Natural killer cell treated with Interleukin-12 subunit alpha and Interleukin-12 subunit beta and Interleukin-15 and Interleukin-18, amount 100 ng/mL, for 72 hours (primary cell): ENCODE measurements at places on chromosomes 1 and 21. TPM values are rescaled to one million over a fixed set of nuclear protein-coding genes. Genes with fewer than 3 reads are reported as not detected.

- DNase-seq, result no peak
- H3K4me3 ChIP-seq, result no peak overlapping the region
- no peaks in the 10 kb centered on the region for H3K27me3 ChIP-seq
- H3K36me3 ChIP-seq, result no peaks in the 10 kb centered on the region
- no peak overlapping the region for H3K27ac ChIP-seq
- H3K4me1 ChIP-seq, result peaks cover 26% of the 10 kb centered on the region
Measured at GRCh38 chr1:225877580-225877979, 4.6 kb downstream of the TMEM63A start.

The CASZ1 gene
- total RNA-seq, result 13.5 TPM

The SERTAD4 gene
- total RNA-seq, result not detected

The HTR6 gene
- total RNA-seq, result not detected

The TAS1R1 gene
- total RNA-seq, result not detected

The SYT6 gene
- total RNA-seq, result not detected

GRCh38 chr1:72066431-72066830, 215.9 kb downstream of the NEGR1 start:
- no peaks in the 10 kb centered on the region for H3K36me3 ChIP-seq
- H3K4me3 ChIP-seq, result no peak overlapping the region
- H3K4me1 ChIP-seq, result no peaks in the 10 kb centered on the region
- H3K27ac ChIP-seq, result no peak overlapping the region
- no peaks in the 10 kb centered on the region for H3K27me3 ChIP-seq

The FAM72D gene
- 10.1 TPM for total RNA-seq

DNA sequence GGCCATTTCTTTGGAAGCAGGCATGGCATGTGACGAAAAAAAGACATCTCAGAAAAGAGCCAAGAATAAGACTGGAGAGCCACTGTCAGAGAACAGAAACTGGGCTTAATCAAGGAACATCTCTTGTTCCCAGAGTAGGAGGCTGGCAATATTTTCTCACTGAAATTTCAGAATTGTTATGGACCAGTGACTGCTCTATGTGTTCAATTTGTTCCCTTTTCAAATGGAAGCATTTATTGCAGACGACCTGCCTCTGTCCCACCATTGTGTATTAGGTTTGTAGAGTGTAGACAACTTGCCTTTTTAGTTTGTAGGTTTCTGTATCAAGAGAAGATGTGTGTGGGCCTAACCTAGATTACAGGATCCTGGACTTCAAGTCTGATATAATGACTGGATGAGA, 18.7 kb downstream of the PSMG1 start:
- DNase-seq, result no peak
- H3K4me1 ChIP-seq, result no peaks in the 10 kb centered on the region
- H3K36me3 ChIP-seq, result peaks cover 5% of the 10 kb centered on the region
- peaks cover 10% of the 10 kb centered on the region for H3K27me3 ChIP-seq
- no peak overlapping the region for H3K27ac ChIP-seq

GRCh38 chr1:94305704-94306103, 68.3 kb upstream of the ARHGAP29 start:
- no peaks in the 10 kb centered on the region for H3K36me3 ChIP-seq
- no peaks in the 10 kb centered on the region for H3K4me1 ChIP-seq
- H3K27ac ChIP-seq, result no peak overlapping the region
- H3K4me3 ChIP-seq, result no peak overlapping the region
